Left forelimb (tissue), 1 donor: ENCODE measurements at places on chromosomes 5 and 9.

DNA sequence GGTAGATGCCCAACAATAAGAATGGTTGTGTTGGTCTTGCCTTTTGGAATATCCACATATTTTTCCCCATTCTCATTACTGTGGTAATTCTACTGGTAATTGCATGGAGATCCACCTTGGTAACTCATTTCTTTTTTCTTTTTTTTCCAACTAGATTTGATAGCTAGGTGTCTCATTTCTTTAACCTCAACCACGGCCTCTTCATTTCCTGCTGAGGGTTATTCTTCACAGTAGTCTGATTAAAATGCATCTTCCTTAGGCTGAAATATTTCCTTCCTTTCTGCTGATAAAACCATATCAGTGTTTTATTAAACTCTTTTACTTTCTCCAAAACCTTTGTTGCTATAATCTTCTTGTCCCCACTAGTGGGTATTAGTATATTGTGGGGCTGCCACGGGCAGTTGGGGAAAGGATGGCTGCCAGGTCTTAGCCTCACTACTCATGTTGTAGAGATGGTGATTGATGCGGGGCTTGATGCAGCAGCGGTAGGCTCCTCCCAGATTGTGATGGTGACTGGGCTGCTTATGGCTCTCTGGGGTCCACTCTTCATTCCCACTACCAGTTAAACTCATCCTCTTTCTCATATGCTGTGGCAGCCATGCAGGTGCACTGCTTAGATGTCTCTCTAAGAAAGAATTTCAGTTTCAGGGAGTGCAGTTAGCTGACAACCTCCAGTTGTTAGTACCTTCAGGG is 35.9 kb downstream of the KIF2A start:
- no peak for DNase-seq

DNA sequence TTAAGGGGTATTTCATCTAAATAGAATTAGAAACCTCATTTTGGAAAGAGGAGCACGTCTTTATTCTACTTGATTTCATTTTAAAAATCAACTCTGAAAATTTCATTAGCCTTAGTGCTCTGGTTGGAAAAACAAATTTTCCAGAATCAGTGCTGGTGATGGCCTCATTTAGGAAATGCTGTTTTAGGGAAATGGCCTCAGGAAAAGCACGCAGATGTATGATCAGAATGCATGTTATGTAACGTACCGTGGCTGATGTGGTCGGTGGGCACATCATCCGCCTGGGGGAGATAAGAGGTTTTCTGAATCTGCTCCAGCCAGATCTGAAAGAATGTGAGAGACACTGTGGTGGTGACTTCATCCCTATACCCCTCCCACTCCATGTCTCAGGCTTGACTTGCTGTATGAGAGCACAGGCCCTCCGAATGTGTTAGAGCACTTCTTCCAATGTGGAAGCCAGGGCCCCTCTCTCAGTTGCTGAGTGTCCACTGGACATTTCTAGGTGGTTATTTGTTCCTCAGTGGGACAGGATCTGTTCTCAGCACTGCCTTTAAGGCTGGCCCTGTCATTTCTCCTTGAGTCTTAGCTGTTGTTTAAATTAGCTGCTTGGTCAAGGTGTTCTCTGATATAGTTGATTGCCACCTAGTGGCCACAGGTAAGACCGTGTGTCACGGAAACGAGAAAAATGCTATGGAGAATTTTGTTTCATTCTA is 96.5 kb downstream of the ARHGAP26 start:
- no peak for DNase-seq

DNA sequence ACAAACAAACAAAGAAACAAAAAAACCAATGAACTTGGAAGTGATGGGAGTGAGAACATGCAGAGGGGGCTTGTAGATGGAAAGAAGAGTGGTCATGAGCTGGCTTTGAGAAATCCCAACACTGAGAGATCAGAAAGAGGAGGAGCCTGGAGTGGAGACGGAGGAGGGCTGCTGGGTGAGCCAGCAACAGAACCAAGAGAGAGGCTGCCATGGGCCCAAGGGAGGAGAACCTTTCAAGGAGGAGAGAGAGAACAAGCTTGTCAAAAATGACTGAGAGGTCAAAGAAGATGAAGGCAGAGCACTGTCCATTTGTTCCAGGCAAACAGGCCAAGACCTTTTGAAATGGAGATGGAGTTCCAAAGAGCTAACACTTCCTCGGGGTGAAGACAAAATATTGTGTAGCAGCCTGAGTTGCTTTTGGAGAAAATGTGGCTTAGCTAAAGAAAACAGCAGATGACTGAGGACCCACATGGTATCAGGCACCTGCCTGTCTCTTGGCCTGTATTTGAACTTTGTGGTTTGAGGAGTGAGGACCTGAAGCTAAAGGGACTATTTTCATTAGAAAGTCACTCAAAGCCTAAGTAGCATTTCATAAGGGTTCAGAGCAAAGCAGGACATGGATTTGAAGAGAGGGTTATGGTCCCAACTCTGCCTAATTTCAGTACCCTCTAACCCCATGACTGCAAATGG is 13.1 kb downstream of the NSG2 start:
- DNase-seq: no peak

GRCh38 chr5:31861601-31862000 is 222.7 kb downstream of the PDZD2 start:
- DNase-seq: no peak

DNA sequence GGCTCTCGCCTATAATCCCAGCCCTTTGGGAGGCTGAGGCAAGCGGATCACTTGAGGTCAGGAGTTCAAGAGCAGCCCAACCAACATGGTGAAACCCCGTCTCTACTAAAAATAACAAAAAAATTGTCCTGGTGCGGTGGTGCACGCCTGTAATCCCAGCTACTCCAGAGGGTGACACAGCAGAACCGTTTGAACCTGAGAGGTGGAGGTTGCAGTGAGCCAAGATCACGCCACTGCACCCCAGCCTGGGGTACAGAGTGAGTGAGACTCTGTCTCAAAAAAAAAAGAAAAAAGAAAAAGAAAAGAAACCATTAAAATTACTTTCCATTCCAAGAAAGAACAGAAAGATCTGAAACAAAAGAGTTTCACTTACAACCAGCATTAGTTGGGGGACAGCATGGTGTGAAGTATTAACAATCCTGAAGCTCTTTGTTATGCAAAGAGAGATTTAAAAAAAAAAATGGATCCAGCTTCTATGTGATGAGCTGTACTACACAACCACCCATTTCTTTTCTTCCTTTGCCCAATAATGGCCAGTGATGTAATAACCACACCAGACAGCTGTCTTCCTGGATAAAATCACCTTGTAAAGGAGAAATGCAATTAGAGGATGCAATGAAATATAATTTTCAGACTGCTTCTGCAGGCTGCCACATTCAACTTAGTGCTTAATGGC is 76.9 kb downstream of the MED27 start:
- DNase-seq: no peak

- no peak for DNase-seq
Measured at GRCh38 chr9:72627956-72628540, 106.6 kb downstream of the TMC1 start.

- DNase-seq: no peak
Measured at GRCh38 chr9:117325831-117326230, 89.0 kb downstream of the ASTN2 start.

- DNase-seq: no peak
Measured at GRCh38 chr9:88291856-88292255, 96.4 kb upstream of the SPIN1 start.

- no peak for DNase-seq
Measured at GRCh38 chr5:168117469-168117868, 174.0 kb upstream of the WWC1 start.

- no peak for DNase-seq
Measured at GRCh38 chr9:115262477-115262876, 144.5 kb upstream of the TNC start.

- DNase-seq: no peak
Measured at GRCh38 chr5:54829676-54830535, 155.5 kb downstream of the ESM1 start.

GRCh38 chr5:36173426-36173825 is 21.5 kb downstream of the SKP2 start:
- DNase-seq: no peak

GRCh38 chr5:28580616-28581015 is 1542.2 kb upstream of the CDH9 start:
- DNase-seq: no peak

- no peak for DNase-seq
Measured at GRCh38 chr9:115161446-115161845, 43.5 kb upstream of the TNC start.

DNA sequence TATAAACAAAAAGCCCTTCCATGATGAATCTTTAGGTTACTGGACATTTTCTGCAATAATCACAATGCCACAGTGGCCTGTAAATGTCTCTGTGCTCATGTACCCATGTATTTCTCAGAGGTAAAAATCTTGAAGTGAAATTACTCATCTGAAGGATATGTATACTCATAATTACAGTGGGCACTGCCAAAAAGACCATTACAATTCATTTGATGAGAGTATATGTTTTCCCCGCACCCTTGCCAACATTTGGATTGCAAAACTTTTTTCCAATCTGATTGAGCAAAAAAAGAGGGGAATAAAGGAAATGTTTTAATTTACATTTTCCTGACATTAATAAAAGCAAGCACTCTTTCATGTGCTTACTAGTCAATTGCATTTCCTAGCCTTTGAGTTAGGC is 110.5 kb downstream of the EPB41L4A start:
- no peak for DNase-seq

DNA sequence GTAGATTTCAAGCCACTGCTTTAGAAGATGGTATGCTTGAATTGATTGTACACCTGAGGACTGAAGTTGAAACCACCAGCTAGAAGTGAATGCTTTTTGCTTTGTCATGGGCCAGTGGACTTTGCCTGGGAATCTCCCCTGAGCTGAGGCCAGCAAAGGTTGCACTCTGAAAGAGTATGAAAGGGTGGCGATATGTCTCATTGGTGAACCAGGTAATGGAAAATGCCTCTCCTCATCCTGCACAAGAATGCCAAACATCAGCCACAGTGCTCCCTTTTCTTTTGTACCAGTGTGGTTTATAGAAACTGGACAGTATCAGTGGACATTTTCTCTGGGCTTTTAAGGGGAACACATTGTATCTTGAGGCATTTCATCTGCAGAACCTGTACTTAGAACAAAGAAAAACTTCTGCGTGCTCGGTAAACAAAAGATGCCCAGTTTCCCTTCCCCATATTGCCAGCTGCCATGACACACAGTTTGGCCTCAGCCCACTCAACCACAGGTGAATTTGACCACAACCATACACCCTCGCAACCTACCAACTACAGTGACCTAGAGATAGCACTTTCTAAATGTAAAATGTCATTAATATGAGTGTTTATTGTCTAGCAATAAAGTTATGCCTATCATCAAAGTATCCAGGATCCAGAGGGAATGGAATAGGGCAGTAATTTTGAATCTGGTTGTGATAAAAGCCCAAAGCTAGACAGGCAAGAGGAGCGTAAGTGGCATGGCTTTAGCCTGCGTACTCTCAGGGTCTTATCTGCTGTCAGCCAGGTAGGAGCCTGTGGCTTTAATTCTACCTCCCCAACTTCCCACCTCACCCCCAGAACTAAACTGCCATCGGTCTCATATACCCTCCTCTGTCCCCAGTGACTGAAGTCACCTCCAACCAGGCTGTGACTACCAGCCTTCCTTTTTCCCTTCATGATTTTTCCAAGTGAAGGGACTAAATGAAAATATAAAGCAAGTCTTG is 79.5 kb upstream of the LHFPL2 start:
- no peak for DNase-seq

- DNase-seq: no peak
Measured at GRCh38 chr5:64315778-64316177, 150.1 kb downstream of the RNF180 start.

DNA sequence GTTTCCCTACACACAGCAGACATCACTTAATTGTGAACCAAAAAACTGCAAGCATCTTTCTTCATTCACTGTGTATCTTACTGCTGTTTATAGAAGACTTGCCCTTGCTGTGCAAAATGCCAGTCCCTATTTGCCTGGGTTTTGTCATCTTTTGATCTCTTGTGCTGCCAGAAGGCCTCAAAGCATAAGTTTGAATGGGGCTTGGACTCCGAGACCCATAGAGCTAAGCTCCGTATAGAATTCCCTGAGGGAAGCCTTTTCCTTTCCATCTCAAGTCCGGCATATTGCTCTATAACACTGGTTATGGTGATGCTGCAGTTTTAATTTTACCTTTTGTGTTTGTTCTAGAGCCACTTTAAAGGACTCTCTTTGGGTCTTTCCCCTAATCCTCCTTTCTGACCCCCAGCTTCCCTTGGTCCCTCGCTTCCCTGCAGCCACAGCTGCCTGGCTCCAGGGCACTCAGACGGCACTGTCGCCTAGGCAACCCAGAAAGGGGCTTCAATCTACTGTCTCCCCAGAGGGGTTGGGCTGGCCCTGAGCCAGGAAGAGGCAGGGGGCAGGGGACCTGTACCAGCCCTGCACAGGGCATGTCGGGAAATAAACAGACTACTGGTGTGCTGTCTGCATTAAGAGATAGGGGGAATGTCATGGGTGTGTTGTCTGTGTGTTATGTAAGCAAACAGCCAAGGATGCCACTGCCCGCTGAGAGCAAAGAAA is 73.4 kb upstream of the MELK start:
- DNase-seq: no peak

DNA sequence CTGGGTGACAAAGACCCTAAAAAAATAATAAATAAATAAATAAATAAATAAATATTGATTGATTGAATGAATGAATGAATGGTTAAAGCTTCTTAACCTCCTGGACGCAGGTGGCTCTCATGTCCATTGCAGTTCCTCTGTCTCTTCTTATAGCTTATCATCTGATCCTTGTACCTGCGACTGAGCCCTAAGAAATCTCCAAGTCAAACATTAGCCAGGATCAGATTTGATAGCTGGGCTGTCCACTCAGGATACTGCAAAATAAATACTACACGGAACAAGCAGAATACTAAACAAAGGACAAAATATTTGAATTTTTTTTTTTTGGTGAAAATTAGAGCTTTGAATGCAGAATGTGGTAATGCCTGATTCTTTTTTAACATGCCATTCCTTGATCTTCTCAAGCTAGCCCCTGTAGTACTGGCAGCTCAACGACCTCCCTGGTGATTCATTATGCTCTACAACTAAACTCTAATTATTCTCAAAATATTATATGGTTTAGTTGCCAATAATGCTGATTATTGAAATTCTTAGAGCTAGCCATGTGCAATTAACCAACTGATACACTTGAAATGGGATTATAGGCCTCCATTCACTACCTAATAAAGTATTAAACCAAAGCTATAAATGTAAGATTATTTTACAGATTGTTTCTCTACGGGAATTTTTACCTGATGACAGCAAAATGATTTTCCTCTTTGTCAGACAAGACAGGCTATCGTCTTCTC is 9.9 kb upstream of the TMEM245 start:
- DNase-seq: no peak

- DNase-seq: no peak
Measured at GRCh38 chr9:16119261-16120230, 566.7 kb downstream of the CCDC171 start.

GRCh38 chr9:31302620-31303418 is 1081.6 kb upstream of the ACO1 start:
- no peak for DNase-seq

- no peak for DNase-seq
Measured at GRCh38 chr5:139895647-139896046, 100.0 kb downstream of the PSD2 start.

GRCh38 chr9:111414406-111414805 is 69.8 kb downstream of the ECPAS start:
- DNase-seq: no peak
